ENCODE measurements at places on chromosomes 5 and 9. TPM values are rescaled to one million over a fixed set of nuclear protein-coding genes. Genes with fewer than 3 reads are reported as not detected.

The SURF4 gene
- total RNA-seq, result 497 TPM

The SNCAIP gene
- total RNA-seq, result 0.93 TPM

The MARVELD2 gene
- total RNA-seq, result 1.3 TPM

The TMEM171 gene
- total RNA-seq, result 1.2 TPM

The GABRG2 gene
- not detected for total RNA-seq

The ST8SIA4 gene
- total RNA-seq, result 0.26 TPM

The C9orf153 gene
- total RNA-seq, result 0.26 TPM

The ZDHHC12 gene
- 23.3 TPM for total RNA-seq

The WDR31 gene
- 2.1 TPM for total RNA-seq

The FGF18 gene
- 0.12 TPM for total RNA-seq

The NUTM2G gene
- total RNA-seq, result not detected

The CDK9 gene
- 39.1 TPM for total RNA-seq

The OR4F3 gene
- total RNA-seq, result 0.25 TPM

The BRINP1 gene
- total RNA-seq, result 0.56 TPM

The BHMT2 gene
- total RNA-seq, result 4.1 TPM

The SVEP1 gene
- 3.5 TPM for total RNA-seq

The MELK gene
- total RNA-seq, result 26.2 TPM

The CDC20B gene
- 0.06 TPM for total RNA-seq

The SARDH gene
- total RNA-seq, result 7.4 TPM

The PCDHA10 gene
- total RNA-seq, result under 0.01 TPM

The GLRA1 gene
- total RNA-seq, result not detected

The TSLP gene
- 18.9 TPM for total RNA-seq

The CAVIN4 gene
- total RNA-seq, result 1.2 TPM

The PFN3 gene
- not detected for total RNA-seq

The BARHL1 gene
- total RNA-seq, result not detected

The PLGRKT gene
- total RNA-seq, result 16.6 TPM

The PLAC8L1 gene
- 0.40 TPM for total RNA-seq

The DOCK8 gene
- total RNA-seq, result under 0.01 TPM

The FGF1 gene
- total RNA-seq, result 8.5 TPM

The CCDC69 gene
- total RNA-seq, result 1.3 TPM

The HDAC3 gene
- total RNA-seq, result 60.9 TPM

The SH3PXD2B gene
- total RNA-seq, result 25.5 TPM

The EQTN gene
- total RNA-seq, result not detected

The PCDHB12 gene
- total RNA-seq, result 0.25 TPM

The MRPL22 gene
- 25.5 TPM for total RNA-seq

The TRAF1 gene
- 56.1 TPM for total RNA-seq

The DNAI1 gene
- not detected for total RNA-seq

The PCDHGA8 gene
- total RNA-seq, result 2.2 TPM

The OLFM1 gene
- 0.44 TPM for total RNA-seq

The DPYSL3 gene
- 118 TPM for total RNA-seq

The ARL14EPL gene
- total RNA-seq, result not detected

The LCN9 gene
- total RNA-seq, result not detected

The C1QTNF2 gene
- total RNA-seq, result 3.9 TPM

The F2RL2 gene
- total RNA-seq, result 1.7 TPM

The CDKN2A gene
- total RNA-seq, result 10.7 TPM

The MOB3B gene
- under 0.01 TPM for total RNA-seq

The PTPRD gene
- total RNA-seq, result 4.0 TPM

The TICAM2 gene
- 3.3 TPM for total RNA-seq

The CARD9 gene
- total RNA-seq, result 2.6 TPM

The DNAH5 gene
- total RNA-seq, result 0.13 TPM

The C9orf152 gene
- total RNA-seq, result not detected

The OLFML2A gene
- 0.13 TPM for total RNA-seq

The SPATA31E1 gene
- total RNA-seq, result not detected
